ENCODE measurements at places on chromosomes 16 and 17.

- DNase-seq = no peak
Observed at GRCh38 chr17:44113868-44114840, 9.3 kb downstream of the HDAC5 start.

DNA sequence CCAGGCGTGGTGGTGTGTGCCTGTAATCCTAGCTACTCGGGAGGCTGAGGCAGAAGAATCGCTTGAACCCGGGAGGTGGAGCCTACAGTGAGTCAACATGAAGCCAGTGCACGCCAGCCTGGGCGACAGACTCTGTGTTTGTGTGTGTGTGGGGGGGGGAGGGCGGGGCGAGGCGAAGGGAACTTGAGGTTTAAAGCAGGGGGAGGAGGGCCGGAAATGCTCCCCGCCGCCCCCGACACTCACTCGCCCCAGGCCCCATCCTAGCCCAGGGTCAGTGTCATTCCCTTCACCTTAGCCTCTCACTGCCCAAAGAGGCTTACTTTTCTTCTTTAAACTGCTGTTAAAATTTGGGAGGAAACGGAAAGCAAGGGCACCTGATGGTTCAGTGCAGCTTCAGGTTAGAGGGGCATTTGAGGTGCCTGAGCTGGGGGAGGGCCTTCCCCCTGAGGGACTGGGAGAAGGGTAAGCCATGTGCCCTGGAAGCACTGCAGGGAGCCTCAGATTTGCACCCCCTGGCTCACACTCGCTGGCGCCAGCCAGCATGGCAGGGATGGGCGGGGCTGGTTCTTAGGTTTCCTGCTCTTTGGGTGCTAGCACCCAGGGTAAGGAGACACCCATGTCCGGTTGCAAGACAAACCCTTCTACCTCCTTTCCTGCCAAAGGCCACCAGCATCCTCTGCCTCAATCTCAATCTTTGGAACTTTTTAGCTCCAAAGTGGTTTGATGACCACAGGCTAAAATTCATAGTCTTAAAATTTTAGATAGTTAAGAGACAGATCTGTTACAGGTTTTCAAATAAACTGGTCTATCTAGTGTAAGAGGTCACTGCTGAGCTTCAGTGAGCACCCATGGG lies 2.2 kb upstream of the LIMD2 start:
- no peak for DNase-seq

- no peak for DNase-seq
Observed at GRCh38 chr16:2158262-2158638, 2.7 kb downstream of the TRAF7 start.

- no peak for DNase-seq
Observed at GRCh38 chr17:37802712-37803416, 58.0 kb upstream of the HNF1B start.

DNA sequence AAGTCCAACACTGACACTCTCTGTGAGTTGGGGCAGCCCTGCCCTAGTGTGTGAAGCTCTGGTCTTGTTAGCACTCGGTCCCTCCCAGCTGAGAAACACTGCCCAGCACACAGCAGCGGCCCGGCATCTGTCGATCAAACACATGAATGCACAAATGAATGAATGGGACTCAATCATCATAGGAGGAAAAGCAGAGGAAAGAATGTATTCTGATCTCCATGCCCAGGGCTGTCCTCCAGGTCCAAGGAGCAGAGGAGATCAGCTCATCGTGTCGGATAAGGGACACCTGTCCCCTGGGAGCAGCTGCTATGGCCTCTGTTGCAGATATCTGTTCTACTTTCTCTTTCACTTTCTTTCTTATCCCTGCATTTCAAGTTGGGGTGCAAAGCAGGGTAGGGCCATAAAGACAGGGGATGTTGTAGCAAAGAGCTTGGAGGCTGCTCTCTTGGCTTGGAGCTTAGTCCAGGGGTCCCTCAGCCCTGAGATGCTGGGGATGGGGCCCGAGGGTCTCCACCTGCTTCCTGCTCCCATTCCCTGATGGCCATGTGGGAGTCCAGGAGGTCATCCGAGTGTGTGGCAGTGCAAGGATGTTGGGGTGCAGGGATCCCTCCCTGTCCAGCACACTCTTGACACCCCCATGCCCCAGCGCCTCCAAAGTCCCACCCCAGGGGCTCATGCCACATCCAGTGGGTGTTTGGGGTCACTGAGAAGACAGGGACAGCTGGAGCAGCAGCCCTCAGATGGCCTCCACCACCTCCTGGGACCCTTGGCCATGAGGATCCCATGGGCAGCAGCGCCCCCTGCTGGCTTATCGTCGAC lies 88.2 kb downstream of the IRF8 start:
- no peak for DNase-seq

DNA sequence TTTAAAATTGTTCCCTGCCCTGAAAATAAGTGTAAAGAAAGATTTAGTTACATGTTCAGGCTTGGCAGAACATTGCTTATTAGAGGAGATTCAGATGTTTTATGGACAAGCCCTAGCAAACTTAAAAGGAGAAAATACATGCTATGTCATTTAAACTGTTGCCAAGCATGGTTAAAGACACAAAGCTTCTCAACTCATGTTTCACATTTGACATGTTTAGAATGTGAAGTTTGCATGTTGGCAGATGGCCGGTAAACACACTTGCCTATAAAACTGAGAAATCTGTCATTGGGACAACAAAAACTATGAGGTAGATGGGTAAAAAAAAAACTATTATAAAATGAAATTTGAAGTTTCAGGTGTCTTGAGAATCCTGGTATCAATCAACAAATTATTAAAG lies 5.8 kb downstream of the KRTAP29-1 start:
- DNase-seq = no peak

- DNase-seq = no peak
Observed at GRCh38 chr17:44360826-44361225, 2.8 kb downstream of the FAM171A2 start.

- no peak for DNase-seq
Observed at GRCh38 chr17:81902653-81903414, 796 bp downstream of the NPB start.

DNA sequence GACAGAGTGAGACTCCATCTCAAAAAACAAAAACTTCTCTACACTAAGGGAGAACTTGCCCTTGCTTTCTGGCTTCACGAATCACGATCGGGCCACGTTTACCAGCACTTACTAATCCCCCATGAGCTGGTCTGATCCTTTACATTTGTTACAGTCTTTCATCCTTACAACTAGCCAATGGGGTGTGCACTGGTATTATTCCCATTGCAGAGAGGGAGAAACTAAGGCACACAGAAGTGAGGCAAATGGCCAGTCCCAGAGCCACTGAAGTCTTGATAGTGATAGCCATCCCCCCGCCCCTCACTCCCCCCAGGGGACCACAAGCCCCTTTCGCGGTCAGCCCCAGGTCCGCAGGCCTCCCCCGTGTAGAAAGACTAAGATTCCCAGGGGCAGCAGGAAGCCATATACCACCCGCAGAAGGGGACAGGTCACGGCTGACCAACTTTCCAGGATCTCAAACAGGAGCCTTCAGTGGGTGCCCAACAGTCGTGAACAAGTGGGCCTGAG lies 868 bp downstream of the NATD1 start:
- no peak for DNase-seq
